ENCODE measurements at places on chromosomes 1 and 21.

DNA sequence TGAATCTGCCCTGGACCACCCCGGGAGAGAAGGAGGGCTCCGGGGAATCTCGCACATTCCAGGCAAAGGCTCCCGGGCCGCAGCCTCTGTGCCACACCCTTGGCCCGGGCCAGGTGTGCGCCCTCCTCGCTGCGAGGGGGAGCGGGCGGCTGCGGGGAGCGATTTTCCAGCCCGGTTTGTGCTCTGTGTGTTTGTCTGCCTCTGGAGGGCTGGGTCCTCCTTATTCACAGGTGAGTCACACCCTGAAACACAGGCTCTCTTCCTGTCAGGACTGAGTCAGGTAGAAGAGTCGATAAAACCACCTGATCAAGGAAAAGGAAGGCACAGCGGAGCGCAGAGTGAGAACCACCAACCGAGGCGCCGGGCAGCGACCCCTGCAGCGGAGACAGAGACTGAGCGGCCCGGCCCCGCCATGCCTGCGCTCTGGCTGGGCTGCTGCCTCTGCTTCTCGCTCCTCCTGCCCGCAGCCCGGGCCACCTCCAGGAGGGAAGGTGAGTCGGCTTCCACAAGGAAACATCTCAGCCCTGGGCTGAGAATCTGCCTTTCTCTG is at the start of gene LAMC2:
Gene LAMC2 (plus strand): TSS at position 324 of the 550 bp plus-strand sequence. CDS start 89 bp downstream, at position 413.
- DNase-seq, result peak; percentile 99

- DNase-seq, result no peak
Measured at GRCh38 chr1:18946550-18947381, 9.7 kb downstream of the IFFO2 start.

DNA sequence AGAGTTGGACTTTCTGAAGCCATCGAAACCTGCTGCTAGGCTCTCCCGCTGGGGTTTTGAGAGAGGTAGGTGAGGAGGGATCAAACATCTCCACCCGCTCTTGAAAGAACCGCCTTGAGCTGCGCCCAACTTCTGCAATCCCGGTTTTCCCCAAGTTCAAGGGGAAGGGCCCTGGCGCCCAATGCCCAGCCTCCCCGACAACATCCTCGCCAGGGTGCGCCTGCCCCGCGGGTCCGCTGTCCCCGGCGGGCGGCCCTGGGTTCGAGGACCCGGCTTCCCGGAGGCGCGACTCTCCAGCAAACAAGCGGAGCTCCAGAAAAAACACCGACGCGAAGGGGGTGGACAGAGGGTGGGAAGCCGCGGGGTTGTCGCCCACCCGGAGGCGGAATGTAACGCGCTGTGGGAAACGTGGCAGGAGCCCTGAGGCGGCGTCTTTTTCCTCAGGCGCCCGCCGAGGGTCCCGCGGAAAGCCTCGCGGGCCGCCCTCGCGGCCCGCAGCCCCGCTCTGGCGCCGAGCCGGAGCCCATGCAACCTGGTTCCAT is 607 bp downstream of the BTG3 start:
- DNase-seq, result peak; percentile 83

DNA sequence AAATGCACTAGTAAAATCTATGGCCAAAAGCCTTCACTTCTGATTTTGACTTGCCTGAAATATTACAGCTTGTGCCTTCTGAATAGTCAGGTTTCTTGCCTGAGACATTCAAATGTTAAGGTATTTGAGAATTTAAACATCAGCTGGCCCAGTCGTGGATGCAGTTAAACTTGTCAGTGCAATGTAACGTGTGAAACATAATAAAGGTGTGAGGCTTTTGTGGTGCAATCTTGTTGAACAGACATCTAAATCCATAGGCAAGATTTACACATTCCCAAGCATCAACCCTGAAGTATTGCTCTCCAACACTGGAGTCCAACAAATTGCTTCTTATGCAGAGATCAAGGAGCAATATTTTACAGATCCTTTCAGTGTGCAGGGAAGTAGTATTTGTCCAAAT is 4.4 kb downstream of the CCN1 start:
- DNase-seq, result no peak

- DNase-seq, result no peak
Measured at GRCh38 chr1:72462186-72462905, 180.0 kb upstream of the NEGR1 start.

DNA sequence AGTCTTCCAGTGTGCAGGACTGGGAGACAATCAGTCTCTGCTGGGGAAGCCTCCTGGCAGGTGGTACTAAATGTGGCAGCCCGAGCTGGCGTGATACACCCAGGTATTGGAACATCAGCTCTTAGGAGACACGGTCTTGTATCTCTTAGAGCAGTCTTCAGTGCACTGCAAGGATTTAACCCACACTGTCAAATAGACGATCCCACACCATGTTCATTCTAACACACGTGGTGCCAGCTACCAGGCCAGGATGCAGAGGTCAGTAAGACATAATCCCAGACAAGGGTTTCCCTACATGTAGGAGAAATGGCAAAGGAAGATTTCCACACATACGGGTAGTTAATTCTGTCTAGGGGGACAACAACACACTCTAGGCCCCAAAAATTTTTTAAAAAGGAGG is 8.7 kb downstream of the TRIM11 start:
- DNase-seq, result no peak

- DNase-seq, result no peak
Measured at GRCh38 chr1:23357138-23357908, 12.3 kb downstream of the ZNF436 start.

GRCh38 chr1:212920246-212920645 is 30.1 kb upstream of the VASH2 start:
- no peak for DNase-seq

GRCh38 chr1:209456878-209457277 is 126.6 kb upstream of the CAMK1G start:
- no peak for DNase-seq

DNA sequence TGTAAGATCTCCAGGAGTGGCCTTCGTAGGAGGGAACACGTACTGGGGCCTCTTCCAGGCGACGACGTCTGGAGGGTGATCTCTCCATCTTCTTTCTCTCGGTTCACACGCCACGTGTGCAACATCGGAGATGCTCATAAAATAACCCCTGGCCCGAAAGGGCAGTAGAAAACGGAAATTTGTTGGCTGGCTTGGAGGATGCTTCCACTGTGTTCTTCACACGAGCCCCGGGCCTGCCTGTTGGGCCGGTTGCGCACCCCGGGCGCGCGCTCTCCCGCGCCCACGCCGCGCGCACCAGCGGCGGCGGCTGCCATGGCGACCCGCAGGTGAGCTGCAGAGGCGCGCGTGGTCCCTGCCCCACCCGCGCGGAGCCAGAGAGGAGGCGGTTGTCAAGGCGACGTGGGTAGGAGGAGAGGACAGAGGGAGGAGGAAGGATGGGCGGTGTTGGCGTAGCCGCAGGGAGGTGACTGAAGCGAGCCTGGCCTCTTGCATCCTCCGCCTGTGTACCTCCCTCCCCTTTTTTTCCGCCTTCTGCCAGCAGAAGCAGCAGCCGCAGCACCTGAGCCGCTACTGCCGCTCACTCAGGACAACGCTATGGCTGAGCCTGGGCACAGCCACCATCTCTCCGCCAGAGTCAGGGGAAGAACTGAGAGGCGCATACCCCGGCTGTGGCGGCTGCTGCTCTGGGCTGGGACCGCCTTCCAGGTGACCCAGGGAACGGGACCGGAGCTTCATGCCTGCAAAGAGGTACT is at the start of gene ELAPOR1:
Gene ELAPOR1 (plus strand): TSS at position 526 of the 752 bp plus-strand sequence. CDS start 69 bp downstream, at position 595.
- DNase-seq, result peak; percentile 66

DNA sequence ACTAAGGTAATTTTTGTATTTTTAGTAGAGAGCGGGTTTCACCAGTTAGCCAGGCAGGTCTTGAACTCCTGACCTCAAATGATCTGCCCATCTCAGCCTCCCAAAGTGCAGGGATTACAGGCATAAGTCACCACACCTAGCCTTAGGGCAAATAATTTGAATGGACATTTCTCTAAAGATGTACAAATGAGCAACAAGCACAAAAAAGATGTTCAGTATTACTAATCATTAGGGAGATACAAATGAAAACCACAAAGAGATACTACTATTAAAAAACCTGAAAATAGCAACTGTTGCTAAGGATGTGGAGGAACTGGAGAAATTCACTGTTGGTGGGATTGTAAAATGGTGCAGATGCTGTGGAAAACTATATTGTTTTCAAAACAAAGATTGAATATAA is 79.1 kb downstream of the GABPA start:
- peak; percentile 64 for DNase-seq

DNA sequence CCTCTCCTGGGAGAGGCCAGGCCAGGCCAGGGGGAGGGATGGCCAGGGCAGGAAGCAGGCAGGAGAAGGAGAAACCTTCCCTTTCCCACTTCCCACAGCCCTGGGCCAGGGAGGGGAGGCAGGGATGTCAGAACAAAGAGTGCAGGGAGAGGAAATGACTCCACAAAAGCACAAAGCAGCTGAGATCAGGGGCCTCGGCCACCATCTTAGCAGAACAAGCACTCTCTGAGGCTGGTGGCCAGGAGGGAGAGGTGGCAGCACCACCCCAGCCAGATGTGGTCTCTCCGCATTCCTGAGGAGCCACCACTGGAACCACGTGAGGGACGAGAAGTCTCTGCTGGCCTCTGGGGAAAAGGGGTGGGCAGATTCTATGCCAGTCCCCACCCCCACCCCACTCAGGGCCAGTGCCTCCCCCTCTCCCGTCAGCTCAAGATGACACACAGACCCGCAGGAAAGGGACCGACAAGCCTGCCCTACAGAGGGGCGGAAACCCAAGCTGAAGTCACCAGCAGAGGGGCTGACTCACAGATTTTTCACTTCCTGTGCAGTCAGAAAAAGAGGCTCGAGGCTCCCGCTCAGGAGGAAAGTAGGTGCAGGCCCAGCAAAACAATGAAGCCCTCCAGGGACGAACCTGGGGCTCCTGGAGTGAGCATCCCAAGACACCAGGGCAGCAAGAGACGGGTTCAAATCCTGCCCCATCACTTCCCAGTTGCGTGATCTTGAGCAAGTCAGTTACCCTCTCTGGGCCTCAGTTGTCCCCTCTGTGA is 24.1 kb upstream of the ALDH4A1 start:
- DNase-seq, result peak; percentile 97

DNA sequence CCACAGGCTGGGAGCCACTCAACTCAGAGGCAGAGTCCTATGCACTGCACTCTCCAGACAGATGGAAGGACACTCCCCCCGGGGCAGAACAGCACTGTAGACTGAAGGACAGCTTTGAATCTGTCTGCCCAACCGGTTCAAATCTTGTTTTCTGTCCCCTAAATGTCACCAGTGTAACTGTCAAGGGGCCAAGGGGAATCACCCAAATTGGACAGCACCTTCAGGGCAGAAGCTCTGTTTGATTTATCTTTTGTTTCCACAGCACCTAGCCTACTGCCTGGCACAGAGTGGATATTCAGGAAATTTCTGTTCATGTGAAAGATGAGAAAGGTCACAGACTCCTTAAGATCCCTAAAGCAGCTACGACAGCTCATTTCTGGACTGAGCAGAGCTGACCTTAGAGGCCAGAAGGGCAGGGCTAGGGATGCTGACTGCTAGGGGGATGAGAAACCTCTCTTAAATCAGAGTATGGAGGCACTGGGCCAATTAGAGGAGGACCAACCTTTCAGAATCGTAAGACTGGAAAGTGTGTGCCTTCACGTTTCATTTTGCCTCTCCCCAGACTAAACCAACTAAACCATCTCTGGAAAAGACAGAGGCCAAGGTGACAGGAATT is 41.0 kb downstream of the ITPKB start:
- no peak for DNase-seq

DNA sequence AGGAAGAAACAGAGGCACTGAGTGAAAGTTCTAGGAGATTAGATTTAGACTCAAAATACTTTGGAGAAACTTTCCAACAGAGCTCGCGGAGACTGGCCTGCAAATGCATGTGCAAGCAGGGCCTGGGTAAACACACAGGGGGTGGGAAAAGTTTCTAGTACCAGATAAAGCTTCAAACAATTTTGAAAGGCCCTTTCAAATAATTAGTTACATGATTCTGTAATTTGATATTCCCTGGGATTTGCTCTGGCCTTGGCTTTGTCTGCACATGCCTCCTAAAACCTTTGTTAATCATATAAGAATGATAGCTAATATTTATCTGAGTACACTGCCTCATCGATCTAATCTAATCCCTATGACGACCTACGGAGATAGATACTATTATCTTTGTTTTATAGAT is 31.3 kb downstream of the VTCN1 start:
- peak; percentile 22 for DNase-seq

DNA sequence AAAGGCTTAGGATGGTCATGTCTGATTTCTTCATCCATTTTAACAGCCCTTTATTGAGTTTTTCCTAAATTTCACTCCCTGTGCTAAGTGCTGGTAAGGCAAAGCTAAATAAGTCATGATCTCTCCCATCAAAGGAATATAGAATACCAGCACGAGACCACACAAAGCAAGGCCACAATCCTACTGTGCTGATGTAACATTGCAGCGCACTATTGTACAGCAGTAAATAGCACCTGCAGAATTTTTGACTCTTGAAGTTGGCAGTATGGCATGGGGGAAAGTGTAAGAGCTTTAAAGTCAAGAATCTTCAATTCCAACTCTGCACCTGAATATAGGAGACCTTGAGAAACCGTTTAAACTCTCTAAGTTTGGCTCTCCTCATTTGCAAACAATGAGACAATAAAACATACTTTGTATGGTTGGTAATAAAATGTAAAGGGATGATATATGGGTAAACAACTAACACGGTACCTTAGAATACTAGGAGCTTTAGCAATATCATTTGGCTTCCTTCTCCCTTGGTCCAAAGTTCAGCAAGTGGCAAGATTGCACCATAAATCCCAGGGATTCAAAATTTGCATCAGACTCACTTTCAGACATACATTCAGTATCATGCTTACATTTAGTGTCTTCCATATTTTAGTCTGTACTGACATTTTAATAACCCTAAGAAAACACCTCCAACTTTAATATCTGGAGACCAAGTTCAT is 132.9 kb upstream of the PRDX6 start:
- no peak for DNase-seq

GRCh38 chr1:115447672-115448071 is 109.6 kb upstream of the NGF start:
- DNase-seq, result no peak

GRCh38 chr21:33330726-33331125 is 6.0 kb downstream of the IFNAR1 start:
- DNase-seq, result no peak

- DNase-seq, result no peak
Measured at GRCh38 chr1:40626383-40626770, 39.1 kb downstream of the RIMS3 start.

DNA sequence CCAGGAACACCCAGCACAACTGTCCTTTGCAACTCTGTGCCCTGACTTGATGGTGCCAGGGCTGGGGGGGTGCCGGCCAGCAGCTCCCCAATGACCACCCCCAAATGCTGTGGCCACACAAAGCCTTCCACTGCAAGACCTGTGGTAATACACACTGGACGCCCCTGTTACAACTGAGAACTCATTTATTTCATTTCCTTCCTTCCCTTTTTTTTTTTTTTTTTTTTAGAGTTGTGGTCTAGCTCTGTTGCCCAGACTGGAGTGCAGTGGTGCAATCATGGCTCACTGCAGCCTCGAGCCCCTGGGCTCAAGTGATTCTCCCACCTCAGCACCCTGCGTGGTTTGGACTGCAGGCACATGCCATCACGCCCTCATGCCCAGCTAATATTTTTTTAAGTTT is 25.2 kb downstream of the TP73 start:
- no peak for DNase-seq

DNA sequence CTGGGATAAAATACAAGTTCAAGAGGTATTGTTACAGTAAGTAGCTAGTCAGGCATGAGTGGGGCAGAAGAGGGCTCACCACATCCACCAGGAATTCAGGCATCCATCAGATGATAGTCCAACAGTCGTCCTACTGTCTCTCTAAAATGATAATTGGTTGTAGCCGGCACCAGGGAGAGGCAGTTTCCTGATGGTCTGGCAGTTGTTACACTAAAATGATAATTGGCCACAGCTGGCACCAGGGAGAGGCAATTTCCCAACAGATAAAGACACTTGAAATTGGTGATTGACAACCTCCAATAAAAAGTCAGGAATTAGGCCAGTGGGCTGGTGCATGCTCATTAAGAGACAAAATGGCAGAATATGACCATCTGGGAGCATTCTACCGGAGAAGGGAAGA is 545.8 kb downstream of the AMY1C start:
- DNase-seq, result no peak

All from mammary epithelial cell (primary cell).